ENCODE measurements at places on chromosomes 5 and 9.

DNA sequence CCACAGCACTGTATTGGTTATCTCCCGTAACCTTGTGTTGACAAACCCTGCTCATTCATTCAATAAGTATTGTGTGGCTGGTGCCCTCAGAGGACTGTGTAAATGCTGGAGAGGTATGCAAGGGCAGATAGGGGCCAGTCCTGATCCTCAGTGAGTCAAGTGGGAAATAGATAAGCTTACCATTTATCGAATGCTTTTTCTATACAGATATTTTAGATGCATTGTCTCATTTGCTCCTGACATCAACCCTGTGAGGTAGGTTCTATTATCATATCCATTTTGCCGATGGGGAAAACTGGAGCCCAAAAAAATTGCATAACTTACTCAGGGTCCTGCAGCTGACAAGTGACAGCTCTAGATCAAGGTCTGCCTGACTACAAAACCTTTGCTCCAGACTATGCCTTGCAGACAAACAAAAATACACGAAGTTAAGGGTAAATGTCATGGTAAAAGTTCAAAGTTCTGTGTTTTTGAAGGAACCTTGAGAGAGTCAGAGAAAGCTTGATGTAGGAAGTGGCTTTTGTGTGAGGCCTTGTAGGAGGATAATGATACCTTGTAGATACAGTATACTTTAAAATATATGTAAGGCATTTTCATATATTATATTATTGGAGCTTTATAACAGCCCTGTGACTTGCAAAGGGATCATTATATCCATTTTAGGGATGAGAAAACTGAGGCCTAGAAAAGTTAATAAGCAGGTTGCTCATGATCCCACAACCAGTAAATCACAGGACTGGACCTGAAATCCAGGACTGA, 22.7 kb downstream of the CYFIP2 start:
- DNase-seq = no peak

DNA sequence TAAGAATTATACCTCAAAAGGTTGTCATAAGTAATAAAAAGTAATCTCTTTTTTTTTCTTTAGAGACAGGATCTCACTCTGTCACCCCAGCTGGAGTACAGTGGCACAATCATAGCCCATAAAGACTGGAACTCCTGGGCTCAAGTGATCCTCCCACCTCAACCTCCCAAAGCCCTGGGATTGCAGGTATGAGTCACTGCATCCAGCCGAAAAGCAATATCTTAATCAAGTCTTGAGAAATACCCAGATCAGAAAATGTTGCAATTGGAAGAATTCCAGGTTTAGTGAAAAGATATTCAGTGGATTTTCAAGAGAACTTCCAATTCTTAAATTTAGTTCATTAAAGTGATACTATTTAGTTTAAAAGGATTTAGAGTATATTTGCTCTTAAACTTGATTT, 40.9 kb upstream of the IDNK start:
- DNase-seq = no peak

- DNase-seq = no peak
Observed at GRCh38 chr5:97141539-97141938, 872 bp downstream of the LIX1 start.

DNA sequence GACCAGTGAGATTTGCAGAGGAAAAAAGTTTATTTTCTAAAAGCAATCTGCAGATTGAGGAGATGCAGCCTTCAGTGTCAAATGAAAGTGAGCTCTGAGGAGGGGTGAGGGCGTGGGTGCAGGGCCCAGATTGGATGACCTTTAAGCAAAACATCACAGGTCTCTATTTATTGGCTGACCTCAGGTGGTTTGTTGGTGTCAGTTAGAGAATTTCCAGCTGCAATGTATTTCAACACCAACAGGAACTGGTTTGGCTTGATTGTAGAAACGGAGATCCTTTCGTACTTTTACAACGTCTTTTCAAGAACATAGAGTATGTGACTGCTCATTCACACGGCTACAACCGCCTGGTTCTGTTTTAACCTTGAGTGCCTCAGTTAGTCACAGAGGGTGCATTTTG, 1069.1 kb downstream of the EFNA5 start:
- no peak for DNase-seq

DNA sequence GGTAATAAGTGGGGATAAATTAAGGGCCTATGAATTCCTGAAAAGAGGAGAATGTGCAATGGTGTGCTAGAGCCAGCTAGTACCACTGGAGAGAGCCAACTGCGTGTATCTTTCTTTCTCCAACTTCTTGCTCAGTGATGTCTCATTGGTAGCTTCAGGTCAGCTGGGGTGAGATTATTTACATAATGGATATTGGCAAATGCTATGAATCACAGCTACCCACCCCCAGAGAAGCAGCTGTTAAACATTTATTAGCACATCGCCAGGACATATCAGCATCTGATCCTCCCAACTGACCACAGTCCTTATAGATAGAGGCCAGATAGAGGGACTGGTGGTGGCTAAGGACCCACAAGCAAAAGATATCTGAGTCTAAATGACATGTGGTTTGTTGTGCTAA, 421.3 kb downstream of the ACTL7B start:
- DNase-seq = no peak

GRCh38 chr5:4659851-4660250, 480.3 kb upstream of the ADAMTS16 start:
- DNase-seq = no peak

DNA sequence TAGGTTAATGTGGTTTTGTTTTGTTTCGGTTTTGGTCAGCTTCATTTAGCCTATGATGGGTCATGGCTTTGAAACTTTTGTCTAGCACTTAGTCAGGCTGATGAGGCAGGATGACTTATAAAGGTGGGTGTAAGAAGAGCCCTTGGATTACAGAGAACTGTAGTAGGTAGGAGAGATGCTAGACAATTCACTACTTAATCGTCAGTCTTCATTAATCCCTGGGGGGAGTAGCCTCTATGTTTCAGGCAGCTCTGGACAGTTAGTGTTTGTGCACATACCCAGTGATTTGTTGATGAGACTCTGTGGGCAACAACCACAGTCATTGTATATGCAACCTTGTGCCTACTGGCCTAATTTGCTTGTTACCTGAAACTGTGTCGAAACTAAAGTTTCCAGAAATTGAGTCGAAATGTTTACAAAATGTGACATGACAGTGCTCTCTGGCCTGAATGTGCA, 113.3 kb downstream of the MTREX start:
- no peak for DNase-seq

GRCh38 chr9:134043531-134043988, 18.3 kb downstream of the BRD3OS start:
- DNase-seq = no peak

- DNase-seq = no peak
Observed at GRCh38 chr5:121138952-121139351, 674.9 kb downstream of the PRR16 start.

DNA sequence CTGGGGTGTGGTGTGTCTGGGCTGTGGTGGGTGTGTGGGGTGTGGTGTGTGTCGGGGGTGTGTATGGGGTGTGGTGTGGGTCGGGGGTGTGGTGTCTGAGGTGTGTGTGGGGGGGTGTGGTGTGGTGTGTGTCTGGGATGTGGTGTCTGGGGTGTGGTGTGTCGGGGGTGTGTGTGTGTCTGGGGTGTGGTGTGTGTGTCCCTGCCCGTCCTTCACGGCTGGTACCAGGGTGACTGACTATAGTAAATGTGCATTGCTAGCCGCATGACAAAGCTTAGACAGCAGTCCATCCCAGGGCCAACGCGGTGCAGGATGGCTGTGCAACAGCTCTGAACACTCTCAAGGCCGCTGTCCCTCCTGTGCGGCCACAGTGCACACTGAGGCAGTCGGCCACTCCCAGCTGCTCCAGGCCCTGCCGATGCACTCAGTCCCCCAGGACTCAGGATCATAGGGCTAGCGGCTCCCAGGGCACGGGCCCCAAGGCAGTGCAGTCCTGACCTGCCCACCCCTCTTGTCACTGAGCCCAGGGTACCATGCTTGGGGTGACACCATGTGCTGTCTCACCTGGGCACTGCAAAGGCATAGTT, 54.0 kb downstream of the SECISBP2 start:
- DNase-seq = peak; percentile 19

- DNase-seq = no peak
Observed at GRCh38 chr5:155025895-155026294, 12.3 kb downstream of the KIF4B start.

DNA sequence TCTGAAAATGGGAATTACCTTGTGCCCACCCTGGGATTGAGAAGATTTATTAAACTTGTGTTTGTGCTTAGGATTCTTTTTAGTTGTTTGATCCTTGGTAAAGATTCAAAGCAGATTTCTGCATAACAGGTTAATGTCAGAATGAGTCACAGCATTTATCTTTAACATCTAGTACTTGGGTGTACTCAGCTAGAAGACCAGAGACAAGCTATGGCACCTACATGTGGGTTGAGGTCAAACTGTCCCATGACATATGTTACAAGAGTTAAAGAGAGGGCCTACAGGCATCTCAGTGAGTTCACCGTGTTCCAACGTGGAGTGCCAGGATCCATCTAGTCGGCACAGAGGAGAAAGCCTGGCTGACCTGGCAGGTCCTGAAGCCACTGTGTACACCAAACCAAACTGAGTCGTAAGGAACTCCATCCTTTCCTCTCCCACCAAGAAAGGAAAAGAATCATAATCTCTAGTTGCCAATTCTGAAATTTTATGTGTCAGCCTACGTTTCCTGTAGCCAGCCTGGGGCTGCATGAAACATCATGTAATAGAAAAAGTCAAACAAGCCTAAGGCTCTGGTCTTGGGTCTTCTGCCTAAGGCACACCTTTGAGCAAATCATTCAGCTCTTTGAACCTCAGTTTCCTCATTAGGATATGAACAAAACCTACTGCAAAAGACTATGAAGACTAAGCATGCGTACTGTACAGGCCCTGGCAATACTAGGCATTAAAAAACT, 73.7 kb downstream of the RCL1 start:
- DNase-seq = no peak

GRCh38 chr5:7754997-7755596, 95.8 kb downstream of the CFAP90 start:
- DNase-seq = no peak

DNA sequence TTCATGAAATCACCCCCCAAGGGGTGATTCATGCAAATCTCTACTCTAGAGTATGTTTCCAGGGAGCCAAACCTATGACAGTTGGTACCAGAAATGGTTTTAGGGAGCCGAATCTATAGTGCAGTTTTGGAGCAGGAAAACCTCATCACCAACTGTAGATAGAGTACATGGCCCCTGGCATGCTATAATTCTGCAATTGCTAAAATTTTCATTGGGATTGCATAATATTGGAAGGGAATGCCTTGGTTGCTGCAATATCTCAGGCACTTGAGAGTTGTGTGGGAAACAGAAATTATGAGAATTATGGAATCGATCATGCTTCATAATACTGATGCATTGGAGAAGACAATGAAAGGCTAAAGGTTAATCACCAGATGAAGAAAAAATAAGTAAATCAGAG, 148.2 kb upstream of the PLPPR1 start:
- DNase-seq = no peak

- DNase-seq = peak; percentile 13
Observed at GRCh38 chr5:65760504-65761275, 38.7 kb downstream of the NLN start.

- no peak for DNase-seq
Observed at GRCh38 chr5:855771-856530, 5.2 kb upstream of the ZDHHC11 start.

Data from activated T-helper 1 cell treated with anti-CD3 and anti-CD28 coated beads, Interleukin-2, amount 50 U/mL, for 16 hours (primary cell).